ENCODE measurements at places on chromosomes 5 and 9.

GRCh38 chr5:170168797-170169196 lies 63.1 kb downstream of the FOXI1 start:
- no peak for DNase-seq

DNA sequence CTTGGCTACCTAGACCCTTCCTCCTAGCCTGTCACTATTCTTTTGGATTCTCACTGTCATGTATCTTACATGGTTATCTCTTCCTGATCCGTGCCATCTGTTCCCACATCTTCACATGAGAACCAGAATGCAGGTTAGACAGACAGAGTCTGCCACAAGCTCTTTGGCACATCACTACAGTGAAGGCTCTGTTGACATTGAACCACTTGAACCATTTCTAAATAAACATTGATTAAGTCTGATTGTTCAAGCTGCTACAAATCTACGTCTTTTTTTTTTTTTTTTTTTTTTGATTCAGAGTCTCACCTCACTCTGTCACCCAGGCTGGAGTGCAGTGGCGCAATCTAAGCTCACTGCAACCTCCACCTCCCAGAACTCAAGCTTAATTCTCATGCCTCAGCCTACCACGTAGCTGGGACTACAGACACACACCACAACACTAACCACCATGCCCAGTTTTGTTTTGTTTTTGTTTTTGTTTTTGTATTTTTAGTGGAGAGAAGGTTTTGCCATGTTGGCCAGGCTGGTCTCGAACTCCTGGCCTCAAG lies 85.1 kb upstream of the LRRTM2 start:
- DNase-seq: no peak

- no peak for DNase-seq
These were observed 54.7 kb downstream of the GADD45G start for GRCh38 chr9:89659473-89659872.

GRCh38 chr9:85884256-85884655 lies 56.7 kb upstream of the NAA35 start:
- no peak for DNase-seq

DNA sequence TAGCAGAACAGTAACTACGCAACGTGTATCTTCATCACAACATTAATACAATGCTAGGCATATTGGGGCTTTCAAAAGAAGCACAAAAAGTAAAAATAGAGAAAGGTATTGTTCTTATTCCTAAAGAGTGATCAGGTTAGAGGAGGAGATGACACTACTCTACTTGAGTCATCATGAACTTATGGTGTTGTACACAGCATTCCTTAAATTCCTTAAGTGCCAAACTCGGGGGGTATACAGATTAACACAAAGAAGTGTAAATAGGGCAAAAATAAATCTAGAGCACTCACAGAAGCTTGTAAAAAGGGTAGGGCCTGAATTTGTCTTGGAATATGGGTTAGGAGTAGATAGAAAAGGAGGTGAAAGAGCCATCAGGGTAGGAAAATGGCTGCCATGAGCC lies 308.0 kb upstream of the DAP start:
- no peak for DNase-seq

DNA sequence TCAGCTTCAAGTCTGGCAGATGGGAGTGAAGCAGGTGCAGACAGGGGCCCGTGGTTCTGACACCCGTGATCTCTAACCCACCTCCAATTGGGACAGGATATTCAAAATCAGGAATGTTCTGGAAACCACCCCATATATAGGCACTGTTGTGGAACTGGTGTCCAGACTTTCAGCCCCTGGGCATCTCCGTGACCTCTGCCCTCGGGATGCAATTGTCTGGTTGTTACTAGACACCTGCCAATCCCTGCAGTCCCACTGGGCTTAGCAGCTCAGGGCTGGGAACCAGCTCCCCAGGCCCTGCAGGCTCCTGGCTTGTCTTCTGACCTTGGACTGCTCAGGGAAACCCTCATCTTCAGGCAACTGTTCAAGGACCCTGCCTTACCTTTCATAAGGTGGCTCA lies 38.8 kb downstream of the NTNG2 start:
- DNase-seq: no peak

DNA sequence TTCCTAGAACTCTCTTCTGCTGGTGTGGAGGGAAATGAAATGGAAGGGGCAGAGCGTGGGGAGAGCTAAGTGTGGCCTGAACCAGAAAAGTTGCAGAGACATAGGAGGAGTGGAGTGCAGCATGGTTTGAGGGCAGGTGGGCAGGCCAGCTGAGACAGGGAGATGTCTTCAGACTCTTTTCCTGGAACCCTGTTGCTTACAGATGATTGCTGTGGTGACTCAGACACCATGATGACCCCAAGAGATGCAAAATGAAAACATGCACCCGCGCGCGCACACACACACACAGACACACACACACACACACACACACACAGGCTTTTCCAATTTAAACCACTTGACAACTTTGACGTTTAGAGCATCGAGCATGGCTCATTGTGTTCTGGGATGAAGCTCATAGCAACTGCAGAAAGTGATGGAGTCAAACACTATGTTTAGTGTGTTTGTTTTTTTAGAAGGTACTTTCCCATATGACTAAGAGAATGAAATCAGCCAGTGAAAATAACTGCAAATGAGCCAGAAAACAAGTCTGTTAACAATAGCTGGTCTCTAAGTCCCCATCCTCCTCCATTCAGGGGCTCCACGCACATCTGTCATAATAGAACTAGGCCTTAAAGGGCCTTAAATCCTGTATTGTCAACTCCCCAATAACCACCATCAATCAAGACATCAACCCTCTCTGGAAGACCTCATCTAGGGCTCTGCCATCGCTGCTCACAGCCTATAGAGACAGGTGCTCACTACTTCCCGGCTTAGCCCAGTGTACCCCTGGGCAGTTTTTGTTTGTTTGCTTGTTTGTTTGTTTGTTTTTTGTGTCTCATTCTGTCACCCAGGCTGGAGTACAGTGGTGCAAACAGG lies 9.6 kb downstream of the TMOD1 start:
- no peak for DNase-seq

DNA sequence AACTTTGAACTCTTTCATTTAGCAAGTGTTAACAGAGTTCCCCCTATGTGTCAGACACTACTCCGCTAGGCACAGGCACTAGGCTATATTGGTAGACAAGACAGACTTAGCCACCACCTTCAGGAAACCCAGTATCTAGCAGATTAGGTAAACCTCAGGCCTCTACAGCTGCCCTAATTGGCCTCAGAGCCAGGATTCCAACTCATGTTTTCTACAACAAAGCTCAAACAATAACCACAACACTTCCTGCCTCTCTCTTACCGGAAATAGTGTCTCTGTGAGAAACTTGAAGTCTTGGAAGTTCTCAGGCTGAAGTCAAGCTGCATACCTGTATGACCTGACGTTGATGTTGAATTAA lies 116.6 kb upstream of the SLC44A1 start:
- peak; percentile 89 for DNase-seq

DNA sequence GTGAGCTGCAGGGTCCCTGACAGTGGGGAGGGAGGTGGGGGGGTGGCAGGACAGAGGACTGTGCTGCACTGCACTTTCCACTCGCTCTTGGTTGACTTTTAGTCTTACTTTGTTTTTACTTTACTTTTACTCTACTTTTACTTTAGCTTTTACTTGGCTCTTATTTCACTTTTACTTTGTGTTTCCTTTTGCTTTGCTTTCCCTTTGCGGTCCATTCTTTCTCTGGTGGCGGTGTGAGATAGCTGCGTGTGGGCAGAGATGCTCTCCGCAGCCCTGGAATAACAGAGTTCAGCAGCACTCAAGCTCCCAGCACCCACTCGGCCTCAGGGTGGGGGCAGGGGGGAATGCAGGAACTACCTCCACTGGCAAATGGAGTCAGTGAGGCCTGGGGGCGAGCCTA lies 4.7 kb downstream of the AK8 start:
- no peak for DNase-seq

GRCh38 chr5:72498284-72498683 lies 8.9 kb downstream of the ZNF366 start:
- no peak for DNase-seq

- DNase-seq: no peak
These were observed 71.4 kb downstream of the RAPGEF6 start for GRCh38 chr5:131563434-131564228.

DNA sequence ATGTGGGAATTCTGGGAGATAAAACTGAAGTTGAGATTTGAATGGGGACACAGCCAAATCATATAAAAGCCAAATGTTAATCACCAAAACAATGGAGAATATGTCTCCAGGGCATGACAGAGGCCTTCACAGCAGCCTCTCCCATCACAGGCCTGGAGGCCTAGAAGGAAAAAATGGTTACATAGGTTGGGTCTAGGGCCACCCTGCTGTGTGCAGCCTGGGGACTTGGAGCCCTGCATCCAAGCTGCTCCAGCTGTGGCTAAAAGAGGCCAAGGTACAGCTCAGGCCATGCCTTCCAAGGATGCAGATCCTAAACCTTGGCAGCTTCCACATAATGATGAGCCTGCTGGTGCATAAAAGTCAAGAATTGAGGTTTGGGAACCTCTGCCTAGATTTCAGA lies 85.1 kb downstream of the JAKMIP2 start:
- no peak for DNase-seq

GRCh38 chr5:103264508-103264907 lies 5.9 kb downstream of the MACIR start:
- DNase-seq: no peak

DNA sequence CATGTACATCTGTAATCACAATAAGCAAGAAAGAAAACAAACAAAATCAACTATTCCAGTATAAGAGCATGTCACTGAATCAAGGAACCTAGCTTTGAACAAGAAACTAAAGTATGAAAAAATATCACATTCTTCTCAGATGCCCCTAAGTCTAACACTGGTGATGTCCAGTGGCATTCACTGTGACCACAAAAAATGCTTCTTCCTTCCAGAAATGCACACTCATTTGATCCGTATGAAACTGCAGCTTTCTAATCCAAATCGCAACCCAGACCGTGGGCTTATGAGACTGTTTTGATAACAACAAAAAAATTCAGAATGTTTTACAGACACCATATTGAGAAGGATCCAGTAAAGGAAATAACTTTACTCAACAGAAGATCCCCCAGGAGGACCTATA lies 320.1 kb upstream of the TARS1 start:
- DNase-seq: no peak

DNA sequence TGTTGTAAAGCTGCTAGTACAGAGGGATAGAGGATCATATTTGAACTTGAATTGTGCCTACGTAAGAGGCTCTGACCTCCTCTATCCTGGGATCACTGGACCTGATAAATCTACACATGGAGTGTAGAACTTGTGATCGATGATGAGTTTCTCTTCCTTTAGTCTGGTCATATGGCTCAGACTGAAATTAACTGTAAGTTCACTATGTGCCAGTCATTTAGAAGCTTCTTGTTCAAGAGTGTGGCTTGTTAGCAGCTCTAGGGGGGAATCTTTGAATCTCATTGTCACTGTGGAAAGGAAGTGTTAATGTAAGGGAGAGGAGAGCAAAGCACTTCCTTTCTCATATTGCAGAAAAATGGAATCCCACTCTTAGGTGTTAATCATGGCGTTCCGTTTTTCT lies 12.1 kb downstream of the ZBTB34 start:
- no peak for DNase-seq

GRCh38 chr5:116508835-116509234 lies 65.8 kb downstream of the SEMA6A start:
- DNase-seq: no peak

DNA sequence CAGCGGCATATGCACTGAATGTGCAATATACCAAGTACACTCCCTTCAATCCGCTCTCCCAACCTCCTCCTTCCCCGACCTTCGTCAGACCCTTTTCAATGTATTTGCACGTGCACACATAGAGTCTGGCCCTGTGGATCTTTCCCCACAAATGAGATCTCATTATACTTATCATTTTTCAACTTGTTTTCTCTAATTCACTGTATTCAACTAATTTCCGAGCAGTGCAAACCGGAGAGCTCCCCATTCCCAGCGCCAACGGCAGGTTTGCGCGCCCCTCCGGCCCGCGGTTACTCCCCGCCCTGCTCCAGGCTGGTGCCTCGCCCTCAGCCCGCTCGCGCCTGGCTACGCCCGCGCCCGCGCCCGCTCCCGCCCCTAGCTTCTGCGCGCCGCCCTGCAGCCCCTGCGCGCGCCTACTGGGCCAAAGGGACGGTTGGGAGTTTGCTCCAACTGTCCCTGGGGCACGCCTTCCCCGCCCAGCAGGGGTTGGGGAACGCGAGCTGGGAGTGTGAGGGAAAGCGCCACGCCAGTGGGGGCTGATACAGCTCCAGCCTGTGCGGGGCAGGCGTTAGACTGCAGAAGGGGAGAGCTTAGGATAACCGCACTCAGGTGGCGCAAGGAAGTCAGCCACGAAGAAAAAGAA lies 3.3 kb upstream of the CDC20B start:
- DNase-seq: no peak

DNA sequence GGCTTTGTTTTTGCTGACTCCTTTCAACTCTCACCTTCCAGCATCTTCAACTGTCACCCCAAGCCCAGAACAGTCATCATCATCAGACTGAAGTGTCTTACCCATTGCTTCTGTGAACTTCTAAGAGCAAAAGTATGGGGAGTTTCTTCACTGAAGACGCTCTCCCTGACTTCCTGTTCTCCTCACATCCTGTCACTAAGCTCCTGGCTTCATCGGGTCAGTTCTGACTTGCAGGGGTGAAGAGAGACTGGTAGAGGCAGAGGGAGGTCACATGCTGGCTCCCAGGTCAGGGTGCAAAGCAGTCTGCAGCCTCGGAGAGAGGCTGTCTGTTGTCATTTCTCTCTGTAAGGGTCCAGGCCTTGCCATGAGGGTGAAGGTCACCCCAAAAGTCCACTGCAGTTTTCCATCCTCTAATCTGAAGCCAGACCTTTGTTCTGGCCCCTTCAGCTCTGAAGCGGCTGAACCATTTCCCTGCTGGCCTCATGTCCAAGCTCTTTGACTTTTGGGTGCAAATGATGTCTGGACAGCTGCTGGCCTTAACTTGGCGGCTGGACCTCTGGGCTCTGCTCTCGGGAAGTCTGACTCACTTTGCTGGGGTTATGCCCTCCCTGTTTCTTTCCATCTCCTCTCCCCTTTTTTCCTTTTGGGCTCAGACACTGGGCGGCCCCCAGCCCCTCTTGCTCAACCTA lies 305.0 kb downstream of the RAB3C start:
- no peak for DNase-seq

DNA sequence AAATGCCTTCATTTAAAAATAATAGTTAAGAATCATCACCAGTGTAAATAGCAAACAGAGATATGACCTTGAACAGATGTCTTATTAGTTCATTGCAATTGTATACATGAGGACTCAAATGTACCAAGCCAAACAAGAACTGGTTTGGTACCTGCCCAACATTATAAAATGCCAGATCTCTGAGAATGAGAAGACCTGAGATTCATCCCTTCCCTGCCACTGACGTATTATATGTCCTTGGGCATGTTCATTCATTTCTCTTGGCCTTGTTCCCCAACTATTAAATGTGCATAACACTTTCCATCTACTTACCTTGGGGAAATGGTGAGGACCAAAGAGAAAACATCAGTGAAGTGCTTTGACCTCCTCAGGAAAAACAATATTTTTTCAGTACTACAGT lies 33.6 kb upstream of the ERBIN start:
- DNase-seq: no peak

DNA sequence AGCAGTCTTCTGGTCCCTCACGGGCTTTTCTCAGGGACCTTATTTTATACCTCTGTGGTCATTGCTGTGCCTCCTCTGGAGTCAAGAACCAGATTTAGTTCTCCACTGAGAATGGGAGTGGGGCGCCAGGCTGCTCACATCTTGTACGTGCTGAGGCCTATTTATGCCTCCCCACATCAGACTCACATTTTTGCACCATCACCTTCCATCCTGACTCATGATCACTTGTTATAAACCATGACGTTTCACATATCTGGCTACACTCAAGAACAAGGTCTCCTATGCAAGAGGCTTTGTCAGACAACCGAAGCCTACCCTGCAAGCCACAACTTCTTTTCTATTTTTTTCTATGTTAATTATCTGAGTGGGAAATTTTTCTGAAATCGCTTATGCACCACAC lies 10.7 kb downstream of the PRUNE2 start:
- DNase-seq: no peak
